ENCODE measurements at places on chromosomes 1 and 21.

DNA sequence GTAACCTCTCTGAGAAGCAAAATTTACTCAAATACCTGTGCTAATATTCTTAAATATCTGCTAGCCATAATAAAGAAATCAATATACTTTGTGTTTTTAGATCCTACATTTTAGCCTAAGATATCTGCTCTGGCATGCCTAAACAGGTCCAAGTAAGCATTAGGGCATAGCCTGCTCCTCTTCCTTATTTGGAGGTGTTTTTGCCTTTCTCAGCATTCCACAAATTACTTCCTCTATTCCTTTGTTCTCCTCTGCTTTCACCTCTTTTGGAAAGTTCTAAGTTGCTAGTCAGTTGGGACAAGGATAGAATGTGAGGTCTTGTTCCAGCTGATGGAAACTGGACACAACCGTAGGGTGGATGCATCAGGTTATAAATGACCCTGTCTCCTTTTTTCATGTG, 7.2 kb upstream of the OR10X1 start:
- no peak for DNase-seq

DNA sequence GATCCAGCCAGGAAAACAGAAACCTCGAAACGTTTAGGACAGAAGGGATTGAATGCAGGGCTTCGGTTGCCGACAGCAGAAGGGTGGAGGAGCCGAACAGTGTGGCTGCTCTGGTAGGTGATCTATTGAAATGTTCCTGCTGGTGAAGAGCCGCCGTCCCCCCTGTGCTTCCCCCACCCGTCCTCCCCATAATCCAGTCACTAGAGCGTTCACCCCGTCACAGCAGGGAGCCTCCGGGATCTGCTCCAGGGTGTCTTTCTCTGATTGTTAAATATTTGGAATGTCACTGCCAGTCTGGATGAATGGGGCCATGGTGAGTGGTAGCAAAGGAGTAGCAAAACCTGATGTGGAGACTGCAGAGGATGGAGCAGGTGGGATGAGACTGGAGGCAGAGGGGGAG, 255.1 kb upstream of the CSF3R start:
- DNase-seq, result no peak

GRCh38 chr1:212981025-212981495, 30.7 kb downstream of the VASH2 start:
- no peak for DNase-seq

DNA sequence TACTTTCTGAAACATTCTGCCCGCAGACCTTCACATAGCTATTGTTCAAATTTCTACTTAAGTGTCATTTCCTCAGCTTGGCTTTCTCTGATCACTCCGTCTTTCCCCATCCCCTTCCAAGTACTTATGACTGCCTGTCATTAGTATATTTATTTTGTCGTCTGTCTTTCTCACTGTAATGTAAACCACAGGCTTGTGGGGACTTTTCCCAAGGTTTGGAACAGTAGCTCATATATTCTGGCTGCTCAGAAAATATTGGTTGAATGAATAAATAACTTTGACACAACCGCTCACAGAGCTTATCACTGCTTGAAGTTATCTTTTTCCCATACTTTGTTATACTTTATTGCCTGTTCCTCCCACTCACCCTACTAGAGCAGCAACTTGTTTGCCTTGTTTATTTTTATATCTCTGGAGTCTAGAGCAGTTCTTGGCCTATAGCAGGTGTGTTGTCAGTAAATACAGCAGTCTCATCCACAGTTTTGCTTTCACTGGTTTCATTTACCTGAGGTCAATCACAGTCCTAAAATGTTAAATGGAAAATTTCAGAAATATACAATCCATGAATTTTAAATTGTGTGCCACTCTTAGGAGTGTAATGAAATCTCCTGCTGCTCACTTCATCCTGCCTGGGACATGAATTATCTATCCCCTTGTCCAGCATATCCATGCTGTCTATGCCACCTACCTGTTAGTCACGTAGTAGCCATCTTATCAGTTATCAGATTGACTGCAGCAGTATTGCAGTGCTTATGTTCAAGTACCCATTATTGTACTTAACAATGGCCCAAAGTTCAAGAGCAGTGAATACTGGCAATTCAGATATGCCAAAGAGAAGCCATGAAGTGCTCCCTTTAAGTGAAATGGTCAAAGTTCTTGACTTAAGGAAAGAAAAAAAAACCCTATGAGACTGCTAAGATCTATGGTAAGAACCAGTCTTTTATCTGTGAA, 2.4 kb upstream of the CNIH4 start:
- DNase-seq, result no peak

DNA sequence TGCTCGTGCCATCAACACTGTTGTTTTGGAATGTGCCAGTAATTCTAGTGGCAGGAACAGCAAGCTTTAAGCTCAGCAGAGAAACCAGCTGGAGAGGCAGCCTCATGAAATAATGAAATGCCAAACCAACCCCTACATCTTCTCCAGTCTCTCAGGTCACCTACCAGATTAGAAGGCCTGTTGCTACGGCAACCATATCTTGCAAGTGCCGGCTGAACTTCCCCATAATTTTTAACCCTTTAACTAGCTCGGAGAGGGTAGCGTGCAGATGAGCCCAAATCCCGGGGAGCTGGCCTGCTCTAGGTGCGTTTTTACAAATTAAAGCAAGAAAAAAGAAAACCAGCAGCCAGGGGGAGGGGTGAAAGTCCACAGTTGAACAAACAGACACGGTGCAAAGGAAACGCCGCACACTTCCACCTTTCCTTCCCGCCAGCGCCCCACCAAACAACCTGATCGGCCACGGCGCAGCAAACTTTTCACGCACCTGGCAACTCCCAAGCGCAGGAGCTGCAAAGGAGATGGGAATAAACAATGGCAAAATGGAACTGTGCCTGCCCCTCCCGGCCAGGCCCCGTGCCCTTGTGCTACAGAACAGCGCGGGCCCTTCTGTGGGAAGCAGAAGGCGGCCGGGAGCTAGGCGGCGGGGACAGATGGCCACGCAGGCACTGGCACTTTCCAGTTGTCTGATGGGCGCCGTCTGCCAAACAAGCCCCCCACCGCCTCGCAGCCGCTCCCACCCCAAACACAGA, 50.1 kb downstream of the SSBP3 start:
- DNase-seq, result peak; percentile 16

GRCh38 chr1:38455829-38456530, 403.6 kb downstream of the RRAGC start:
- no peak for DNase-seq

DNA sequence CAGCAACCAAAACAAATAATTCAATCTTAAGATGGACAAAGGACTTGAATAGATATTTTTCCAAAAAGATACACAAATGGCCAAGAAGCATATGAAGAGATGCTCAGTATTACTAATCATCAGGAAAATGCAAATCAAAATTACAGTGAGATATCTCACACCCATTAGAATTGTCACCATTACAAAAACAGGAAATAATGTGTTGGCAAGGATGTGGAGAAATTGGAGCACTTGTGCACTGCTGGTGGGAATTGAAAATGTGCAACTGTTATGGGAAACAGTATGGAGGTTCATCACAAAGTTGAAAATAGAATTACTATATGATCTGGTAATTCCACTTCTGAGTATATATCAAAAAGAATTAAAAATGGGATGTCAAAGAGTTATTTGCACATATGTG, 83.2 kb downstream of the SH3GLB1 start:
- DNase-seq, result no peak

DNA sequence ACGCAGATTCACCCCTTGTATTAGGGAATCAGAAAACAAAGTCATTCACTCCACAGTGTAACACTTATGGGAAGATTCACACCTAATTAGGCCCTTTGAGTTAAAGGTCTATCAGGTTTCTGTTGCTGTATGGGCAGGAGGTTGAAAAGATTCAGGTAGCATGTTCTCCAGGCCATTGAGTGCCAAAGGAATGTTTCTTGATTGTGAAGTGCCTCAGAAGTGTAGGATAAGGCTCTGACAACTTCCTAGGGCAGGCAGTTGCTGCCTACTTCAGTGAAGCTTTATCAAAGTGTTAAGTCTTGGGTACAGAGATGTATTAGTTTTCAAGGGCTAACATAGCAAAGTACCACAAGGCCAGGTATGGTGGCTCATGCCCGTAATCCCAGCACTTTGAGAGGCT, 48.7 kb upstream of the RGS18 start:
- DNase-seq, result no peak

GRCh38 chr21:17671733-17672132, 59.0 kb upstream of the BTG3 start:
- DNase-seq, result no peak

DNA sequence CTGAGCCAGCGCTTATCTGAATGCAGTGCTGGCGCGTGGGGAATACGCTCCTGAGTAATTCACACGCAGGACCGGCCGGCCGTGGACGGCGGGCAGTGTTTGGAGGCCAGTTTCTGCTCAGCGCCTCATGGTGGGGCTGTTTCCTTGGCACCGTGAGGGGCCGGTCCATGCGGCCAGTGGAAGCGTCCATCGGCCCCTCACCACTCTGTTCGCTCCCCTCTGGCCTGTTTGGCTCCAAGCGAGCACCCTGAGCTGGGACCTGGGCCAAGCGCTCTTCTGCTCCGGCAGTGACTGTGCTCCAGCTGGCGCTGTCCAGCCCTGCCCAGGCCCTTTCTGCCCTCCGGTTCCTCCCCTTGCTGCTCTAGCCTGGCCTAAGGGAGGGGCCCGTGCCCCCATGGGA, 16.3 kb upstream of the PLCH2 start:
- DNase-seq, result no peak

- DNase-seq, result no peak
Measured at GRCh38 chr1:232110281-232111090, 483.9 kb downstream of the DISC1 start.

DNA sequence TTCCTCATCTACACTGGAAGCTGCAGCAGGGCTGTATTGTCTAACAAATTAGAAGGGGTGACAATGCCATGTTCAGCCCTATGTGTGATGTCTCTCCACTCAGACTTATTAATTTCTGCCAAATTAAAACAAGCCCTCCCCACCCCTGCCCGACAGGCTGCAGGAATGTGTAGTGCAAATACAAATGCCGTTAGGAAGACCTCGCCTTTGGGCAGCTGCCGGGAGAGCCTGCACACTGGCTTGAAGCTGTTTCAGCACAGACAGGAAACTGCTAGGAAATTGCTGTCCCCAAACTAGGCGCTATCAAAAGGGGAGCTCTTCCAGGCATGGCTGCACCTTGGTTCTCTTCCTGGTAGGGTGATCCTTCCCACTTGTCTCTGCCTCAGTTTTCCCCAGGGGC, 135.2 kb downstream of the ELAVL4 start:
- no peak for DNase-seq

DNA sequence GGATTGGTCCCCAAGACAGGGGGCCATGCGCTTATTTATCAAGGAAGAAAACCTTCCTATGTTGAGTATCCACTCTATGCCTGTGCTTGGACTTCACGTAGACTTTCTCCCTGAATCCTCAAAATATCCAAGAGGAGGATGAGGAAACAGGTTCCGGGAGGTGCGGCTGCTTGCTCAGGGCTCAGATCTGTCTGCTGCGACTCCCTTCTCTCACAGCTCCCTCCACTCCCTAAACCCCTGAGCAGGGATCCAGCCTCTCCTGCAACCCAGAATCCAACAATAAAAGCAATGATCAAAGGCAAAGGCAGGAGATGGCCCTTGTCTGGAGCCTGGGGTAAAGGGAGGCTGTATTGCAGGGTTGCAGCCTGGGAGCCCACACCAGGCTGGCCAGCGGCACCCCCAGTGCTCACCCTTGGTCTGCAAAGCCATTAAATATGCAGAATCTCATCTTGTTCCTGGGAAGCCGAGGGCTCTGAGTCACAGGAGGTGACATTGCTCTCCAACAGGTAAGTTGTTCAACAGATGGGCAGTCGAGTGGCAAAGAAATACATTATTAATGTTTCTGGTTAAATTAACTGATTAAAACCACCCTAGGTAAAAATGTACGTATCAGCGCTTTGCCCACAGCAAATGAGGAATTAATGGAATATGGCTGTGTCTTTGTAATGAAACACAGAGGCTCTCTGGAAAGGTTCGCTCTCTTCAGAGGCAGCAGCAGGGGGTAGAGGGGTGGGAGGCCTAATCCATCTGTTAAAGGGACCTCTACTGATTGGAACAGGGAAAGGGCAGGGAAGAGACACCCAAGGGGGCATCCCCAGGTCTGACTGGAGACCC, 111.5 kb downstream of the GRIK3 start:
- no peak for DNase-seq

DNA sequence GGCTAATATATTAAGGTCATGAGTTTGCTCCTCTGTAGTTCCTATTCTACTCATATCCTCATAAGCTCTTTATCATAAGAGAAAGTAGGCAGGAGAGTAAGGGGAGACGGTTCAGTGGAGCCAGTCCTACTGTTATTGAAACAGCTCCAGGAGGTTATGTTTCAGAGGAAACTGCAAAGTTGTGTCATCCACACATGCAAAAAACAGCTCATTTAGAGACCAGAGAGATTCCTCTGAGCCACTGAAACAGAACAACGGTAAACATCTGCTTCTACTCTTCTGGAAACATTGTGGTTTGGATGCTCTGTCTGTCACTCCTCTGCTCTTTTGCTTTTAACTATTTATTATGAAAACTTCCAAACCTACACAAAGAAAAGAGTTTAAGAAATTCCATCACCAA, 66.3 kb upstream of the PPP2R5A start:
- DNase-seq, result no peak

DNA sequence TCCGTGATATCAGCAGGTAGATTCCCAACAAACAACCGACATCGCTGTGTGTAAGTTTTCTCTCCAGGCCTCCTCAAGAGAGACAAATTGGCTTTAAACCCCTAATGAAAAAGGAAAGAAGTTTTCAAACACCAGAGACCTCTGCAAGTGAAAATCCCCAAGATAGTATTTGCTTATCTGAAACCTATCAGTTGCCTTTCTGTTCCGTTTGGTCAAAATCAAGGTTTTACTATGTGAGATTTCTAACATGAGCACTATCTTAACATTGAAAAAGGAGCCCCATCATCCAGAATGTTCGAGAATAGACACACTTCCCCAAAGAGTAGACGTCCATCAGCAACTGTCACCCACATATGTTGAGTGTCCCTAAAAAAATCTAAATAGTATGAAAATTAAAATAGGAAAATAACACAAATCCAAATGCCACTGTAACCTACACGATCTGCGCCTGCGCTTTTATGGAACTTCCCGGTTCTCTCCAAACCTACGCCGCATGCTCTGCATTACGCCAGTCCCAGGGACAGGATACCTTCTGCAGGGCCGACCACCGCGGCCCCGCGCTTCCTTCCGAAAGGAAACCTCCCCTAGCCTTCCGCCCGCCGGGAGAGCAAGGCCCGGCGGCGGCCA, 1.4 kb downstream of the SFPQ start:
- no peak for DNase-seq

DNA sequence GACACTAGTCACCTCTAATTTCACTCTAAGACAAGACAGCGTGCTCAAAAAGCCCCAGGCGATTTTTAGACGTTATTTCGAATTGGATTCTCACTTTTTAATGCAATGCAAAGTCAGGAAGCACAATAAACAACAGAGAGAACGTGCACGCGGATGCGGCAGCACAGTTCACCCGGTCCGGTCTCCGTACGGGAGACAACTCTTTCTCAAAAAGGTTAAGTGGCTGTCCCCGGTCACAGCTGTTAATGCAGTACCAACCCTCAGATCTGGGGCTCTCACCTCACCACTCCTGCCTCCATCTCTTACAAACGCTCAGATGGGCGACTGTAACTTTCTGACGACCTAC, 1.2 kb downstream of the HP1BP3 start:
- DNase-seq, result no peak

GRCh38 chr1:23657659-23658275, 33.8 kb upstream of the RPL11 start:
- DNase-seq, result peak; percentile 10

GRCh38 chr1:171495444-171495843, 10.1 kb downstream of the PRRC2C start:
- no peak for DNase-seq

- no peak for DNase-seq
Measured at GRCh38 chr1:82373710-82374109, 573.0 kb downstream of the ADGRL2 start.

- DNase-seq, result no peak
Measured at GRCh38 chr1:170032531-170033280, 41.8 kb downstream of the KIFAP3 start.

- DNase-seq, result no peak
Measured at GRCh38 chr1:167529829-167530474, 11.6 kb upstream of the CD247 start.

Measured in CD14-positive monocyte (primary cell).